Colonic mucosa (tissue), 4 donors: ENCODE measurements at places on chromosomes 6 and 20.

DNA sequence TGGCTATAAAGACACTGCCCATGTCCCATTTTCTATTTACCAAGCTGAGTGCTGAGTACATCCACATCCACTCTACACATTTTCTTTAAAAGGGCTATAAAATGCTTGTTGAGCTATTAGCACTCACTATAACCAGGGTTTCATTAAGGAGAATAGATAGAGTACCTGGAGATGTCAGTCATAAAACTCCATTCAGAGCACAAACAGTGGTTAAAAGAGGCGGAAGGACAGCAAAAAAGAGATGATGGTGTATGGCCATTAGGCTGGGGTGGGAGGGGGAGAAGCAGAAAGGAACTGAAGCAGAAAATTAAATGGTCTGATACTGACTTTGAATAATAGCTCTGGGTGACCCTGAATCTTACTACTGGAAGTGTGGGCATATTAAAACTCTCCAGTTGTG lies 609.9 kb upstream of the MAP3K7 start:
- no peak overlapping the region for H3K4me3 ChIP-seq
- no peaks in the 10 kb centered on the region for H3K36me3 ChIP-seq
- no peaks in the 10 kb centered on the region for H3K27me3 ChIP-seq
- no peak overlapping the region for H3K27ac ChIP-seq

GRCh38 chr6:12602951-12603672 lies 113.5 kb upstream of the PHACTR1 start:
- no peaks in the 10 kb centered on the region for H3K36me3 ChIP-seq
- no peak overlapping the region for H3K27ac ChIP-seq
- H3K27me3 ChIP-seq = no peaks in the 10 kb centered on the region

GRCh38 chr20:38843346-38843745 lies 37.8 kb downstream of the PPP1R16B start:
- no peak overlapping the region for H3K4me3 ChIP-seq
- H3K27ac ChIP-seq = no peak overlapping the region
- no peak for DNase-seq
- no peaks in the 10 kb centered on the region for H3K4me1 ChIP-seq

DNA sequence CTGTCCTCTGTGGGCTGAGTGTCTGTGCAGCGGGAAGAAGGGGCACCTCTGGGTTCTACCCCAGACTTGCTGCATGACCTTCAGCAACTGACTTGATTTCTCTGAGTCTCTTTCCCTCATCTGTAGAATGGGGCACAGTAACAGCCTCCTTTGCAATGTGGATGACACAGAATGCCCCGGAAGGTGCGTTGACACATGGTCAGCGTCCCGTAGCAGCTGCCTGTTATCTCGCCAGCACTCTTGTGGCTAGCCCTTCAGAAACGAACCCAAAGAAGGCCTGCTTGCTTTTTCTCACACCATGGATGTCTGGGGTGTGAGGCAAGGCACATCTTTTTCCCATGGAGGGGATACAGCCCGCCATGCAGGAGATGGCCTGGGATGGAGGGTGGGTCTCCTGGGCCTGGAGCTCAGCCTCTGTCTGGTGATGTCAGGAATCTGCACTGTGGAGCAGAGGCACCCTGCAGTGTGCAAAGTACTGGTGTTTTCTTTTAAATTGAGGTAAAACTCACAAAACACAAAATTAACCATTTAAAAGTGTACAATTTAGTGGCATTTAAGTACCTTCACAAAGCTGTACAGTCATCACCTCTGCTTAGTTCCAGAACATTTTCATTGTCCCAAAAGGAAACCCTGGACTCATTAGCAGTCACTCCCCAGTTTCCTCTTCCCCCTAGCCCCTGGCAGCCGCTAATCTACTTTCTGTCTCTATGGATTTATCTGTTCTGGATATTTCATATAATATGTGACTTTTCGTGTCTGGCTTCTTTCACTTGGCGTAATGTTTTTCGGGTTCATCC lies 59.8 kb upstream of the FAM83D start:
- H3K4me3 ChIP-seq = no peak overlapping the region
- H3K27me3 ChIP-seq = no peaks in the 10 kb centered on the region
- H3K36me3 ChIP-seq = no peaks in the 10 kb centered on the region
- no peaks in the 10 kb centered on the region for H3K4me1 ChIP-seq
- no peak overlapping the region for H3K27ac ChIP-seq
- no peak for DNase-seq

GRCh38 chr20:21901470-21902275 lies 196.2 kb downstream of the PAX1 start:
- DNase-seq = peak; percentile 22
- no peaks in the 10 kb centered on the region for H3K27me3 ChIP-seq
- H3K27ac ChIP-seq = no peak overlapping the region
- H3K4me3 ChIP-seq = no peak overlapping the region

GRCh38 chr6:107264357-107264840 lies 149.1 kb upstream of the BEND3 start:
- H3K36me3 ChIP-seq = no peaks in the 10 kb centered on the region
- H3K4me1 ChIP-seq = no peaks in the 10 kb centered on the region
- H3K4me3 ChIP-seq = no peak overlapping the region
- no peak overlapping the region for H3K27ac ChIP-seq
- DNase-seq = no peak
- no peaks in the 10 kb centered on the region for H3K27me3 ChIP-seq

GRCh38 chr6:147285087-147285855 lies 81.1 kb downstream of the STXBP5 start:
- no peak overlapping the region for H3K4me3 ChIP-seq
- no peak overlapping the region for H3K27ac ChIP-seq
- peaks cover 4% of the 10 kb centered on the region for H3K4me1 ChIP-seq
- DNase-seq = no peak

GRCh38 chr6:111171577-111172400 lies 84.5 kb downstream of the SLC16A10 start:
- no peak overlapping the region for H3K4me3 ChIP-seq
- H3K27ac ChIP-seq = no peak overlapping the region
- no peak for DNase-seq
- no peaks in the 10 kb centered on the region for H3K36me3 ChIP-seq

DNA sequence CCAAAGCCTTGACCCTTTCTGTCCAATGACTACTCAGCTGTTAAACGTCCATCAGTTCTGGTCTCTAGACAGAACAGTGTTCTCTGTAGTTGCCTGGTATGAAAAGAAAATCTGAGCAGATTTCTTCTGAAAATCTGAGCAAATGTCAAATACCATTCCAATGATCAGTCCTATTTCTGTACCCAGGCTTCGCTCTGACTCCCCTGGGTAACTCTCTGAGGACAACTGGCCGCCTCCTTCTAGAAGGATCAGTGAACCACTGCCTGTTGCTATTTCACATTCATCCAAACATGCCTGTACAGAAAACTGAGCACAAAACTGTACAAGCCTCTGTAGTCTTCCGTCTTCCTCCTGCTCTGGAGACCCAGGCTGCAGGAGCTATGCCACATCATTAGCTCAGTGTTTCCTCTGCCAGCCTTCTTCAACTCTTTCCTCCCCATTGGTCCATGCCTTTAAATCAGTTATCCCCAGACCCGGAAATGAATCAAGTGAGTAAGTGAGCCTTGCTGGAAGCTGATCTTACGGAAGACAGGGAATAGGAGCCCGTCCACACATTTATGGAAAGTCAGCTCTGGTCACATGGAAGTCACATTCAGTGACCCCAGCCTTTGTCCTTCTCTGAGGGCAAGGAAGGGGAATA lies 63.3 kb downstream of the DAAM2 start:
- no peak overlapping the region for H3K27ac ChIP-seq
- no peak for DNase-seq
- H3K4me1 ChIP-seq = no peaks in the 10 kb centered on the region
- no peaks in the 10 kb centered on the region for H3K36me3 ChIP-seq

DNA sequence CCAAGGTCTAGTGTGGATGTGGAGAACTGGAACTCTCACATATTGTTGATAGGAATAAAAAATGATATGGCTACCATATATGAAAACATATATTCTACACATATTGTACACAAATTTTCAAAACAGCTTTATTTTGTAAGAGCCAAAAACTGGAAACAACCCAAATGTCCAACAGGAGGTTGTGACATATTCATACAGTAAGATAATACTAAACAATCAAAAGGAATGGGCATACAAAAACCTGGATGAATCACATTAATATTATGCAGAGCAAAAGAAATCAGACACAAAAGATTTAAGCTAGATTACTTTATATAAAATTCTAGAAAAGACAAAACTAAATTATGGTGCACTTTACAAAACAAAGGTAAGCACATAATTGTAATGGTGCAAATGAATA lies 223.9 kb downstream of the SIM1 start:
- no peak overlapping the region for H3K4me3 ChIP-seq
- H3K27ac ChIP-seq = no peak overlapping the region
- no peaks in the 10 kb centered on the region for H3K36me3 ChIP-seq
- no peaks in the 10 kb centered on the region for H3K4me1 ChIP-seq
- no peaks in the 10 kb centered on the region for H3K27me3 ChIP-seq
